ENCODE measurements at places on chromosomes 5 and 9. TPM values are rescaled to one million over a fixed set of nuclear protein-coding genes. Genes with fewer than 3 reads are reported as not detected.

RANBP3L gene
- not detected for total RNA-seq

DNA sequence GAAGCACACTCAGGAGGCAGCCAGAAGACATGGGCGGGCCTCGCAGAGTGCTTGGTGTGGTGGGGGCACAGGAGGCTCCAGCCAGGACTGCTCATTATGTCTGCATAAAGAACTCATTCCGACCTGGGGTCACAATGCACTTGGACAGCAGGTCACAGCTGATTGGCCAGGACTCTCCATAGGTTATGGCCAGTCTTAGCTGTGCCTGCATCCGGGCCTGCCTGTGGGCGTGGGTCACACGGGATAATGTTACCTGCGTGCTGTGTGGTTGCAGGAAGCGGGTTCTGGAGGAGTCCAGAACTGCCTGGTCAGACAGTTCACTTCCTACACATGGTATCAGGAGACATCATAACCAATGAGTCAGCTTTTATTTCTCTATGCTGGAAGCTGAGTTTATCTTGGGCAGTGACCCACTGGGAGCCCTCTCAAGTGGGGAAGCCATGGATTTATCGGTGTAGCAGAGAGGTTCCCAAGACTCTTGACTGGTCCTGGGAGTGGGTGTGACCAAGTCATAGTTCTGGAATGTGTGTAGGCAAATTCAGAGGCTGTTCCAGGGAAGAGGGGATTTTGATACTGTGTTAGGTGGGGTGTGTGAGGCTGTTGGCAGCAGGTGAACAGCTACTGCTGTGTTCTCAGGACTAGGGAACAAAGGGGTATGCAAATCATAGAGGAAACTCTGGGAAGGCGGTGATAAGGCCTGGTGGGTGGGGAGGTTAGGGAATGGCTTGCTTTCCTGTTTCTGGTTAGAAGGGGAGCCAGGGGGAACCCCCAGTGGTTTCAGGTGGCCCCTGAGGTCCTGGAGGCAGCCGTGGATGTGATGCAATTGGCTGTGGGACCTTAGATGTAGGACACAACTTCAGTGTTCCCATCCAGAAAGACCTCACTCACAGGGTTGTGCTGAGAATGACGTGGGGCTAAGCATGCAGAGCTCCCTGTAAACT, 51.3 kb downstream of the ARHGEF37 start:
- no peak for DNase-seq

DNA sequence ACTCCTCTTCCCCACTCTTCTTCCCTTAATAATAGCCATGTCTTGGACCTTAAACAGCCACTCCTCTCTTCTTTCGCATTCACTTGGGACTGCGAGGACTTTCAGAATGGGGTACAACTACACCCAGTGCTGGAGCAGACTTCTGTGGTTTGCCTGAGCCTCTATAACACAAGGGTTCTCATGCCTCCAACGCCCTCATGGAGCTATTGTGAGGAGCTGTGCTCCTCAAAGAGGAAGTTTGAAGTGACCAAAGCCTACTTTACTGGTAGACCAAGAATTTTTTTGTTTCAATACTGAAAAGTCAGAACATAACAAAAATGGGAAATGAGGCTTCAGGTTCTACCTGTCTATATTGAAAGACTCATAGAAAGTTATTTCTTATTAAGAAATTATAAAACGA, 316.4 kb downstream of the PIK3R1 start:
- DNase-seq: no peak

DNA sequence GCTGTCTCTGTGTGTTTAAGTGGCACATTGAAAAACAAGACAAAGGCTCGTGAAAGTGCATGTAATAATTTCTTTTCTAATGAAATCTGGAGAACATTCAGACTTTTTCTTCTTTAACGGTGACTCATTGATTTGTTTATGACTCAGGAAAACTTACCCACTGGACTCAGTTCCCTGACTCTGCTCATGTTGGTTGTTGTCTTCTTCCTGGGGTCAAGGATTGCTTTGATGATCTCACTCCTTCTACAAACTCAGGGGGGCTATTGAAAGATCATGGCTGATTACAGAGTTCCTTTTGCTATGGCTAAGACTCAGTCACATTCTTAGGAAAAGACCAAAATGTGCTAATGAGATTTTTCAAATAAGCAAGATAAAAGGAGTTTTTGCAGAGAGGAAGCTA, 141.1 kb upstream of the DAP start:
- DNase-seq: no peak

DNA sequence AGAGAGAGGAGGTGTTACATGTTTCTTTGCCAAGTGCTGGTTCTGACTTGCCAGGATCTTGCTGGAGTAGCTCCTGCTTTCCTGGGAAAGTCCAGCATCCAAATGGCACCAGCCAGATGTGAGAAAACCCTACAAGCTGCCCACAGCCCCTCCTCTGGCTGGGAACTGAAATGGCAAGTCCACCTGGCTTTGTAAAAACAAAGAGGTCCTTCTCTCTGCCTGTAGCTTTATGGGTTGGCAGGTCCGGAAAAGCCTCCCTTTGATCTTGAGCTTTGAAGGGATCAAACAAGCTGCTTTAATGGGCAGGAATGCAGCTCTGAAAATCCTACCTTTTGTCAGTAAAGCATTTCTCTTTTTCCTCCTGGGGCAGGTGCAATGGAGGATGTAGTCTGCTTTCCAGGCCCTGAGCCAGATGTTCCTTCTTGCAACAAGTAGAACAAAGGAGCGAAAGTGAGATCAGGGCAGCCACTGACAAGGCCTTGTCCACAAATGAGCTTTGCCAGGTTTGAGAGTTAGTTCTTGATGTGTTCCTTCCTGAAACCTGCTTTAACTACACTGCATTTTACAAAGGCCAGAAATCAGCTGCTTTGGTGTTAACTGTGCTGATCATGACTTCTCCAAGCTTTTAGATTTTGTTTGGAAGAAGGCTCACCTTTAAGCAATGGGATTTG, 456.7 kb downstream of the ZNF608 start:
- no peak for DNase-seq

INSL6 gene
- total RNA-seq: not detected

DNA sequence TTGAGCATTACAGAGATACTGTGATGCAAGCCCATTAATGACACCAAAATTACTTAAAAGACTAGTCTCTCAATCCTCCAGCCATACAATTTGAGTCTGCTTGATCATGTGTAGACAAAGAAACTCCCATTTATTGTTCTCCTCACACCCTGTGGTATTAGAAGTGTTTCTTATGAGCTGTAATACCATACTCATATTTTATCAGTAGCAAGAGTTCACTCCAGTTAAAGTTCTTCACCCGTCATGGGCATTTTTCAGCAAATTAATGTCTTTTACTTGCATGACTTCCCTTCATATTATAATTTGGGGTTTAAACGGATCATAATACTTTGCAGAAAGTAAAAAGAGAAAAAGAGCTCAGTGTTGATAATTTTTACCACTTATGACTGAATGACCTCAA, 242.9 kb downstream of the BNC2 start:
- DNase-seq: no peak

SGCD gene
- not detected for total RNA-seq

GRCh38 chr9:108836781-108837180, 19.0 kb downstream of the ACTL7B start:
- no peak for DNase-seq

C9orf40 gene
- total RNA-seq: 20.1 TPM

GRCh38 chr9:123678878-123679329, 251.0 kb downstream of the DENND1A start:
- no peak for DNase-seq

LHFPL2 gene
- 0.37 TPM for total RNA-seq

PCDHGA8 gene
- not detected for total RNA-seq

LVRN gene
- total RNA-seq: not detected

C5orf52 gene
- total RNA-seq: not detected

GABRP gene
- not detected for total RNA-seq

GRCh38 chr5:150224483-150225027, 34.7 kb downstream of the SLC6A7 start:
- DNase-seq: no peak

IGIP gene
- 5.3 TPM for total RNA-seq
